Sigmoid colon (tissue), 7 donors: ENCODE measurements at places on chromosomes 11 and 22. TPM values are rescaled to one million over a fixed set of nuclear protein-coding genes. Genes with fewer than 3 reads are reported as not detected.

DNA sequence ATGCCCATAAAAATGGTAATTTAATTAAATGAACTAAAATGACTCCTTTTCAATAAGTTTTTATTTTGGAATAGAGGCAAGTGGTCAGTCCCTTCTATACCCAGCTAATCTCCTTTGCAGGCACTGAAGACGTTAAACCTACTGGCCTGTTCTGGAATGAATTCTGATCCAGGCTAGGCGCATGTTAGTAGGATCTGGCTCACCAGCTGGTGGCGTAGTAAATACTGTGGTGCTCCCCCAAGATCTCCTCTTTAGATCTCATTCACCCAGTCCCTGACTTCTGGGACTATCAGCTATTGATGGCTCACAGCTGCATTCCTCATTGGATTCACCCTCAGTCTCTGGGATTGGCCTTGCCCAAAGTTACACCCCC lies 173.7 kb upstream of the DDI1 start:
- no peak for DNase-seq

GRCh38 chr11:94000659-94001058 lies 20.5 kb upstream of the HEPHL1 start:
- DNase-seq: no peak

GRCh38 chr22:50524676-50525103 lies 708 bp downstream of the SCO2 start:
- no peak for DNase-seq

DNA sequence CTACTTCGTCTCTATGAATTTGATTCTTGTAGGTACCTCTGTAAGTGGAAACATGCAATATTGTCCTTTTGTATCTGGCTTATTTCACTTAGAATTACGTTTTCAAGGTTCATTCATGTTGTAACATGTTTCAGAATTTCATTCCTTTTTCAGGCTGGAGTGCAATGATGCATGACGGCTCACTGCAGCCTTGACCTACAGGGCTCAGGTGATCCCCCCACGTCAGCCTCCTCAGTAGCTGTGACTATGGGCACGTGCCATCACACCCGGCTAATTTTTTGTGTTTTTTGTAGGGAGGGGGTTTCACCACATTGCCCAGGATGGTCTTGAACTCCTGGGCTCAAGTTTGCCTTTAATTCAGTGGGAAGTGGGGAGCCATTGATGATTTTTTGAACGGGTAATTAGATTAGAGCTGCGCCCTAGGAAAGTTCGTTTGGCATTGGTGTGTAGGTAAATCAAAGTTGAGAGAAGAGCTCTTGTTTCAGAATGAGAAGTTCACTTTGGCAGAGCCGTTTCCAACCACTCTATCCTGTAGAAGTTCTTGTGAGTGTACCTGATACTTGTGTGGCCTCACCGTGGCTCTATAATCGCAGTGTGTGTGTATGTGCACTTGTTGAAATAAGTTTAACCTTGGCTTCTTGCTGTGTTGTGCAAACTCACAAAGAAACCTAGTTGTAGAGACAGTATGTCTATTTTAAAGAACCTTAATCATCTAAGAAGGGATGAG lies 115.9 kb downstream of the NAV2 start:
- no peak for DNase-seq

DNA sequence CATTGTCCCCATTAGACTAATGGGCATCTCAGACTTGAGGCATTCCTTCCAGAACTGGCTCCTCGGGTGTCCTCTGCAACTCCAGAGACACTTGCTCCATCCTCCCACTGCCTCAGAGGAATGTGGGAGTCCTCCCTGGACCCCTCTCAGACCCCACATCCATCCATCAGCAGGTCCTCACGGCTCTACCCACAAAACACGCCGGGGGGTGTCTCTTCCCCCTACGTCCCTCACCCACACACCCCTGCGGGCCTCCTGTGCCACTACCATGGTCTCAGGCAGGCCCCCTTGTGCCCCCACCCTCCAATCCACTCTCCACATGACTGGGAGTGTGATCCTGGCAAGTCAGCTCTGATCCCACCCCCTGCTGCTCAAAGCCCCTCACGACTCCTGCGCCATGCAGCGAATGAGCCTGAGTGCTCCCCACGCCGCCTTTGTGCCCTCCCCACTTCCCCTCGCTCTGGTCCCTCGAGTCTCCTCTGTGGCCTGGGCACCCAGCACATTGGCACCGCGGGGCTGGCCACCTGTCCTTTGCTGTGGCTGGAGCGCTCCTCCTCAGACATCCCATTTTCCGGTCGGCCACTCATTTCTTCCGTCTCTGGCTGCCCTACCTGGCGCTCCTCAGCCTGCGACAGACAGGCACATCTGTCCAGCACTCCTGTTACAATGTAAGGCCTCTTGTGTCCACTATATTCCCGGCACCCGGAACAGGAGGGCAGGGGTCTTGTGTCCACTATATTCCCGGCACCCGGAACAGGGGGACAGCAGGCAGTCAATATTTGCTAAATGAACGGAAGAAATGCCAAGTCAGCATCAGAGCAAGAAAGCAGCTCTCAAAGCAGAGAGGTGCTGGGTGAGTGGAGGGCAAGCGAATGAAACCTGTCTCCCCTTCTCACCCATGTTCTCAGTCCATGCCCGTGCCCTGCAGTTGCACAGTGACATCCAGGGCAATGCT lies 14.2 kb upstream of the MOB2 start:
- peak; percentile 48 for DNase-seq

- no peak for DNase-seq
Measured at GRCh38 chr11:4508886-4509285, 26.4 kb downstream of the OR52K1 start.

IFITM10 gene
- total RNA-seq: 1.4 TPM

APOL5 gene
- not detected for total RNA-seq

MS4A6E gene
- not detected for total RNA-seq

KCTD14 gene
- 2.8 TPM for total RNA-seq

- DNase-seq: no peak
Measured at GRCh38 chr11:26332572-26332915, 614 bp downstream of the ANO3 start.

DNA sequence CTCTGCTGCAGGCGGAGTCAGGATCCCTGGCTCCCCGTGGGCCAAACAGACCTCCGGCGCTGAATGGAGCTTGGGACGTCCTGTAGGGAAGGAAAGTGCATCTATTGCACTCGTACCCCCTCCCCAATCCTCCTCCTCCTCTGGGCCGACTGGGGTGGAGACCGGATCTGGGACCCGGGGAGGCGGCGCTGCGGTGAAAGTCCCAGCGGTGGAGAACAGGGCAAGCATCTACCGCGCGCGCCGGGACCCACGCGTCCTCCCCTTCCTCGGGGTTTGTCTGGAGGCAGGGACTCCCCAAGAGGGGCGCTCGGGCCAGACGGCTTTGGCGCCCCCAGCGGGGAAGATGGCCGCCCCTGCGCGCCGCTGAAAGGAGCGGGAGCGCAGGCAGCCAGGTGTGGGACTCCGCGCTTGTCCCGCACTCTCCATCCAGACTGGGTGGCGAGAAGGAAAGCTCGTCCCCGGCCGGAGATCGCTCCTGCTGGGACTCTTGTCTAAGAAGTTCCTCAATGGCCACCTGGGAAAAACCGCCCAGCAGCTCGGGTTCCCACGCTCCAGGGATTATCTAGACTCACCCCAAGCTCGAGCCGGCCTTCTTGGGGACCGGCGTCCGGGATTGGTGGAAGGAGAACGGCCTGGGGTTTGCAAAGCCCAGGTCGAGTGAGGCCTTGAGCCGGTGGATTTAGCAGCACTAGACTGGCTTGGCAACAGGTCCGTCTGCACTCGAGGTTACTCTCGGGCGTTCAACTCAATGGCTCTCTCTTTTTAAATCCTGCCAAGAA lies 718 bp downstream of the FADS2 start:
- DNase-seq: peak; percentile 74

THY1 gene
- total RNA-seq: 10.4 TPM

- peak; percentile 67 for DNase-seq
Measured at GRCh38 chr22:46036558-46037408, 59.8 kb upstream of the WNT7B start.

DNA sequence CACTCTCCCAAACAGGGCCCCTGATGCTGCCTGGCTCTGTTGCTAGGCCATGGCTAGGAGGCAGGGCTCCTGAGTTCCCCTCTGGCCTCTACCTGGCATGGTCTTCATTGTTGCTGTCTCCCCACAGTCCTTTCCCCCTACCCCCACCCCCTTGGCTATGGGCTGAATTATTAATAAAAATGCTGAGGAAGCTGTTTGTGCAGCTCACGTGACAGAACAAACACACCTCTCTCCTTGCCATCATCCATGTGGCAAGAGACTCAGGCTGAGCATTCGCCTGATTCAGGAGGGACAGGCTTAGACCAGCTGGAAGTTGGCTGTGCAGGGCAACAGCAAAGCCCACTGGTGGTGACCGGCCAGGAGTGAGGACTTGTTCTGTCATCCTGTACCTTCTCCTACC lies 4.2 kb upstream of the SYT7 start:
- no peak for DNase-seq

TBX10 gene
- not detected for total RNA-seq

- DNase-seq: no peak
Measured at GRCh38 chr11:108500721-108501120, 2.5 kb upstream of the POGLUT3 start.

DNA sequence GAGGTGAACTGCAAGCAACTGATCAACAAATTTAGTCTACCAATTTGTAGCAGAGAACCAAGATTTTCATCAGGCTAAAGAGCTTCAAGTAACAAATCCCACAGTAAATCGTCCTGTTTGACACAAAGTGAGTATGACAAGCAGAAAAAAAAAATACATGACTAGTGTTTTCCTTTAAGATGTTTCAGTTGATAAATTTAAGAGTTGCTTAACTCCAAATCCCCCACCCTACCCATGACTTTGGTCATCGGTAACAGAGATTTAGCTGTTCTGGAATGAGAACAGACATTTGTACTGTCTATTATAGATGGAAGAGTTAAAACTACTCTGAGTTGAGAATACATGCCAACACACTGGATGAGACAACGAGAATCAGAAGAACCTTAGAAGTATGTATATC lies 165.0 kb upstream of the MTMR2 start:
- DNase-seq: no peak

- peak; percentile 52 for DNase-seq
Measured at GRCh38 chr11:114109206-114110090, 49.9 kb downstream of the ZBTB16 start.

IGLL1 gene
- total RNA-seq: not detected

DNA sequence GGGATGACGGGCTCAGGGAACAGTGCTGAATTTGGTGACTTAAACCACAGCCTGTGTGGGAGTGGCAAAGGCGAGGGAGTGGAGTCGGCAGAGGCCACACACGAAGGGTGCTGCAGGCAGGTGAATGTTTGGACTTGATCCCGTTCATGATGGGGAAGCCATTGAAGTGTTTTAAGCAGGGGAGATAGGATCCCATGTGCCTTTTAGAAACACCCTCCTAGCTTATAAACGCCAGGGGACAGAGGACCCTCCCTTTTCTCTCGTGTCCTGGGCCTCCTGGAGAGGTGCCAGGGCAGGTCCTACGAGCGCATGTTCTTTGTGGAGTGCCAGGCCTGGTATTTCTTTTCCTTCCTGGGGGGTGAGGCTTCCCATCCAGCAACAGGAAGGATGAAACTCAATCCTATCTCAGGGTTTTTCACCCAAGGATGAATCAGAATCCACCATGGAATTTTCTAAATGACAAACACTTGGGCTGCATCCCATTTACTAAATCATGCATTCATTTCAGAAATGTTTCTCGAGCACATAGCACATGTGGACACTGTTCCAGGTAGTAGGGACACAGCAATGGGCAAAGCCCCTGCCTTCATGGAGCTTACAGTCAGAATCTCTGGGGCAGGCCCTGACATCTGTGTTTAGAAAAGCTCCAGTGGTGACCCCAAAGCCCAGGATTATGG lies 59.6 kb downstream of the CHRDL2 start:
- DNase-seq: no peak

DNA sequence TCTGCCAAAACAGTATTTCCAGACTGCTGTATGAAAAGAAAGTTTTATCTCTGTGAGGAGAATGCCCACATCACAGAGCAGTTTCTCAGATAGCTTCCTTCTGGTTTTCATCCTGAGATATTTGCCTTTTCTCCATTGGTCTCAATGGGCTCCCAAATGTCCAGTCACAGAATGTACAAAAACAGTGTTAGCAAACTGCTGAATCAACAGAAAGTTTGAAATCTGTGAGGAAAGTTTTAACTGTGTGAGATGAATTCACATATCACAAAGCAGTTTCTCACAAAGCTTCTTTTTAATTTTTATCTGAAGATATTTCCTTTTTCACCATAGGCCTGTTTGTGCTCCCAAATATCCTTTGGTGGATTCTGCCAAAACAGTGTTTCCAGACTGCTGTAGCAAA lies 207.2 kb upstream of the TRIM48 start:
- DNase-seq: no peak

PTPN5 gene
- total RNA-seq: 0.83 TPM

C11orf87 gene
- total RNA-seq: not detected

GRCh38 chr11:6202041-6202440 lies 3.0 kb downstream of the OR52W1 start:
- DNase-seq: no peak

- DNase-seq: no peak
Measured at GRCh38 chr11:100956351-100956750, 173.3 kb downstream of the PGR start.

HOATZ gene
- total RNA-seq: not detected

DNA sequence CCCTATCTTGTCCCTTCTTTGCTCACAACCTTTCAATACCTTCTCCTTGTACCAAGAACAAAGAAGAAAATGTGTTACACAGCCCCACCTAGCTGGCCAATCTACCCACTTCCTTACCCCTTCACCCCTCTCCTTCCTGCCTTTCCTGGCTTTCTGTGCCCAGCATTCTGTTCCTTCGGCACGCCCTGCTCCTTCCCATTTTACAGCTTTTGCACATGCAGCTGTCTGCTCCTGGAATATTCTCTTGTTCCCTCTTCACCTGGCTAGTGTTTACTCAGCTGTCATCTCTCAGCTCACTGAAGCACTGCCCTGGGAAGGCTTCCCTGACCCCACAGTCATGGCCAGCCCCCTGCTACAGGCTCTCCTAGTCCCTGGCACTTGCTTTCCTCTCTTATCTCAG lies 30.7 kb downstream of the SERPINH1 start:
- no peak for DNase-seq

- DNase-seq: no peak
Measured at GRCh38 chr11:81647374-81647773, 1086.3 kb downstream of the FAM181B start.

PRR5L gene
- 3.3 TPM for total RNA-seq

GRCh38 chr22:24588381-24588756 lies 4.5 kb downstream of the LRRC75B start:
- DNase-seq: peak; percentile 80

SCGB1A1 gene
- not detected for total RNA-seq

GRCh38 chr22:27220339-27220738 lies 563.0 kb downstream of the MIAT start:
- peak; percentile 78 for DNase-seq

GRCh38 chr11:47508240-47508957 lies 44.5 kb downstream of the CELF1 start:
- DNase-seq: no peak

GRCh38 chr11:77301510-77301909 lies at the start of gene GDPD4:
Gene GDPD4, minus strand, starts transcription at chr11:77301686. Its CDS starts 16,549 bp downstream, at chr11:77285137.
- DNase-seq: no peak

- peak; percentile 42 for DNase-seq
Measured at GRCh38 chr22:49068861-49069500, 758.7 kb downstream of the BRD1 start.

UPB1 gene
- not detected for total RNA-seq
